Activated T-cell treated with anti-CD3 and anti-CD28 coated beads for 24 hours (primary cell): ENCODE measurements at places on chromosomes 6 and 20.
A peak's percentile ranks its signal among the peaks of the same experiment; 100 is the strongest.

GRCh38 chr6:132530293-132530974 is 7.6 kb upstream of the TAAR9 start:
- peak; percentile 61 for DNase-seq

DNA sequence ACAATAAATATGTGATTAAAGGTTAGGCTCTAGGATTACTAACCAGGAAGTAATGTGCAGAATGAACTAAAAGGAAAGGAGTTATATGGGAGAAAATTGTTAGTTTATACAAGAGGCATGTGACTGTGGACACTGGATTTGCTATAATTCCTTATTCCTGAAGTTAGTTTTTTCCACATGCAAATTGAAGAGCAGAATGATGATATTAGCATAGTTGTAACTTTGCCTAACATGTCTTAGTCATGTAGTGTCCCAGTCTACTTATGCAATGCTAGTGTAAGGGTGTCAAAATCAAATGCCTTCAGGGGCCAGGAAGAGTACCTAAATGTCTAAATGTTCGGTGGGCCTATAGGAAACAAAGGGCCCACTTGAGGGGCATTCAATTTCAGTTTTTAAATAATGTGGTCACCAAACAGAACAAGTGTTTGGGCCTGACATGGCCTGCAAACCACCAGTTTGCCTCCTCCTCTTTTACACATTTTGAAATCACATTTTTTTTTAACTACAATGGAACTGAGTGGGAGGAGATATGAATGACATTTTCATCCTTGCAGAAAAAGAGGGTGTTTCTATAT is 28.0 kb upstream of the CEP85L start:
- DNase-seq = no peak

DNA sequence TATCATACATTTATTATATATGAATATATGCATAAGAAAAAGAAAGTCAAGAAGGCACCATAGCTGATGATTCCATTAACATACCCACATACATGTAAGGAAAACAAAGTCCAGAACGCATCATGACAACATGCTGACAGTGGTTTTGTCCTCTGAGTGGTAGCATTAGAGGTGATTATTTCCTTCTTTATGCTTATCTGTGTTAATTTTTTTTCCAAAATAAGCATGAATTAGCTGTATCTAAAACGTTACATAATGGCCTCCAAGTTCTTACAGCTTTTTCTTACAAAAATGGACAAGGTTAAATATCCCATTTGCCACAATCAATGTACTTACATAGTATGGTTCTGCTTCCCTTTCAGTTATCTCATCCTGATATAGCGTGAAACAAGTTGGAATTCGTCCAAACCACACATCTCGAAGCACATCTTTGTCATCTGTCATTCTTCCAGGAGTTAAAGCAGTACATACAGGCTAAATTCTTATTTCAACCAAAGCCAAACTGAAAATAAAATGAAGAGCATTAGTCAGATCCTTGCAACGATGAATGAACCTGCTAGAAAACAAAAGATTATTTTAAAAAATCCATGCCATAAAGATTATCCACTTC is 9.7 kb downstream of the ATG5 start:
- DNase-seq = no peak

- no peak for DNase-seq
Observed at GRCh38 chr6:81331526-81331925, 421.0 kb downstream of the TENT5A start.

DNA sequence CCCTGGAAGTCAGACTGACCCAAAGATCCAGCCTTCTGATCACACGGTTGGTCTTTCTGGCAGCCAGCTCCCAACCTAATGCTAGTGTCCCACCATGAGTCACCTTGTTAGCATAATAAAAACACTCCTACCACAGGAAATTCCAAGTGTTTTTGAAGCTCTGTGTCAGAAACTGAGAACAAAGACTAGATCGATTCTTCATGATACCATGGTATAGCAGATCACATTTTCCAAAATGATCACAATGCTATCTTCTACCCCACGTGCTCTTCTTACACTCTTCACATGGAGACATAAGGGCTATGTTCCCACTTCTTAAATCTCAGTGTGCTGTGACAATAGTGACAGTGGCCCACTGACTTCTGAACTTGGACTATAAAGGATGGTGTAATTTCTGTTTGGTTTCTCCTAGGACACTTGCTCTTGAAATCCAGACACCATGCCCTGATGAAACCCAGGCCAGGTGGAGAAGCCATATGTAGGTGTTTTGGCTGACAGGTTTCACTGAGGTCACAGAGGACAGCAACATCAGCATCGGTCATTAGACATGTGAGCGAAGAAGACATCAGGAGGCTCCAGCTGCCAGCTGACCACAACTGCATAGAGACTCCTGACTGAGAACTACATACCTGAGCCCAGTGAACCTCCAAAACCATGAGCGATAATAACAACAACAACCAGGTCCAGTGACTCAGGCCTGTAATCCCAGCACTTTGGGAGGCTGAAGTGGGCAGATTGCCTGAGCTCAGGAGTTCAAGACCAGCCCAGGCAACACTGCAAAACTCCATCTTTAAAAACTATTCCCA is 57.5 kb downstream of the MKKS start:
- no peak for DNase-seq
